ENCODE measurements at places on chromosomes 1 and 21.
A peak's percentile ranks its signal among the peaks of the same experiment; 100 is the strongest.

DNA sequence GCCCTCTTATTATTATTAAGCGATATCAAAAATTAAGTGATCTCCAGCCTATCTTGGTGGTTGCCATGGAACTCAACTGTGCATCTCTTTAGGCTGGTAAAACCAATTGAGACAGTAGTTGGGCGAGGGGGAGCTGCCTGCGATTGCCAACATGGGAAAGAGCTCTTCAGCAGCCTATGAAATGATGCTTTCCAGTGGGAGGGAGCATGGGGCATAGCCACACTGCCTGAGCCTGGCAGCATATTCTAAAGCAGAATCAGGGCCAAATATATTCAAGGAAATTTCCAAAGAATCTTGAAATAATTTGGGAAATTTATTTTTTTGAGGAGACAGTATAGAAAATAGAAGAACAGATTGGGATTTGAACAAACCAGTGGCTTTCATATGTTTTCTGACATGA lies 126.9 kb upstream of the DNAH14 start:
- ATAC-seq: no peak

DNA sequence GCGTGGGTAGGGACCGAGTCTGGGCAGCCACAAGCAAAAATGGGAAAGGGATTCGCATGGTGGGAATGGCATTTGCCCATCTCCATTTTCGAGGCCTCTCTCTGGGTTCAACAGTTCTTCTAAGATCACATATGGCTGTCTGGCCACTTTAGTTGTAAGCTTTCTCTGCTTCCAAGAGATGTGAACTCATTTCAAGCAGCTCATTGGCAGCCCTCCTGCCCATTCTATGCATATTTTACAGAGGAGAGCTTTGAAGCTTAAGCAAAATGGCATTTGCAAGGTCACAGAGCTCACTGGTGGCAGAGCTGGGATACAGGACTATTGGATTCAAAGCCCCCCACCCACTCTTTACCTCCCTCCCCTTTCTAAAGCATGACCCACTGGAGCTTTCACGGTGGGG lies 93.7 kb downstream of the HHIPL2 start:
- ATAC-seq: no peak

DNA sequence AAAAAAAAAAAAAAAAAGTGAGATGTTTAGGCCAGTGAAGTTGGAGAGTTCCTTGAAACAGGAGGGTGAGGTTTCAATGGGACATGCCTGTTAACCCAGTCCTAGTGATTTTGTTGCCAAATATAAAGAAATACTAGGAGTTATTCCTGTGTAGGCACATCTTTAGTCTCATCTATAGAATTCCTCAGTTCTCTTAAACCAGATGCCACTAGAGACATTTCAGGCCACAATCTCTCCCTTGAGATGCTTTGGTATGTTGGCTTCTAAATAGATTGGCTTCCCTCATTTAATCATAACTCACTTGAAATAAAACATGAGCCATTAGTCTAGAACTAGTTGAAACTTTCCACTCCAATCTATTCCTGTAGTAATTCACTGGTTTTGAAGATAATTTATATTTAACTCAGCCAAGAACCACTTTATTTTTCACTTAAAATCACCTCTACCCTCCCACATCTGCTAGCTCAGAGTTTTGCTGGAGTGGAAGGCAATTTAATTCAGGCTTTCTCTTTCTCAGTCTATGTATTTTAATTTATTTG lies 29.8 kb downstream of the GPR137B start:
- ATAC-seq: no peak

DNA sequence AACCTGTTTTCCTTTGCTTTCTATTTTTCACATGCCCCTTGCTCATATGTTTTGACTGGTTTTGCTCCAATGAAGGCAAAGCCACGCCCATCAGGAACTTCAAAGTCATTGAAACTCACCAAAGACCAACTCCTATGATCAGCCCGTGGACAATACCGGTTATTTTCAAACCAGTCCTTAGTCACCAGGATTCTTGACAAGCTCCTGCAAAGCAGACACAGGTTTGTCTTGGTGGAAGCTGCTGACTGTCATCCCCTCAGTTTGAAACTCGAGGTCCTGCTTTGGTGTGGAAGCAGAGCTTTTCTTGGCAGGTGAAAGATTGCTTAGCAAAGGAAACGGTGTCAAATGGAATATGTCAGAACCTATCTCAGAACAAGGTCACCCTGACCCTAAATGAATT lies 384.7 kb upstream of the CXADR start:
- ATAC-seq: no peak

DNA sequence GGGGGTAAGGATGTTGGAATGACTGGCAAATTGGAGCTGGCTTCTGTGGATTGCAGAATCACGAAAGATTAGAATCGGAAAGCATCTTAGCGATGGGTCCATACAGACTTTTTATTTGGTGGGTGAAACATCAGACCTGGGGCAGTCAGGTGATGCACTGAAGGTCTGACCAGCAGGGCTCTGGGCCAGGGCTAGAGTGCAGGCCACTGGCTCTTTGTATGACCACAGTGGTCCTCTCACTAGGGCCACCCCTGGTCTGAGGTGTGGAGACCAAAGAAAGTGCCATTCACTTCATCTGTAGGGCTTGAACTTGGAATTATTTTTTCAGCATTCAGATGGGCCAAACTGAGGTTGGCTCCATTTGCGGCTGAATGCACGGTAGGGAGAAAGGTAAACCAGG lies 306.4 kb downstream of the RPS6KC1 start:
- ATAC-seq: no peak

DNA sequence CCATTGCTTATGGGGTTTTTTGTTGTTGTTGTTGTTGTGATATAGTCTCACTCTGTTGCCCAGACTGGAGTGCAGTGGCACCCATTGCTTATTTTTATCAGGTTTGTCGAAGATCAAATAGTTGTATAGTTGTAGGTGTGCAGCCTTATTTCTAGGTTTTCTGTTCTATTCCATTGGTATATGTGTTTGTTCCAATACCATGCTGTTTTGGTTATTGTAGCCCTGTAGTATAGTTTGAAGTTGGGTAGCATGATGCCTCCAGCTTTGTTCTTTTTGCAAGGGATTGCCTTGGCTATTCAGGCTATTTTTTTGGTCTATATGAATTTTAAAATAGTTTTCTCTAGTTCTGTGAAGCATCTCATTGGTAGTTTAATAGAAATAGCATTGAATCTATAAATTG lies 11.6 kb downstream of the ZNF678 start:
- no peak for ATAC-seq

DNA sequence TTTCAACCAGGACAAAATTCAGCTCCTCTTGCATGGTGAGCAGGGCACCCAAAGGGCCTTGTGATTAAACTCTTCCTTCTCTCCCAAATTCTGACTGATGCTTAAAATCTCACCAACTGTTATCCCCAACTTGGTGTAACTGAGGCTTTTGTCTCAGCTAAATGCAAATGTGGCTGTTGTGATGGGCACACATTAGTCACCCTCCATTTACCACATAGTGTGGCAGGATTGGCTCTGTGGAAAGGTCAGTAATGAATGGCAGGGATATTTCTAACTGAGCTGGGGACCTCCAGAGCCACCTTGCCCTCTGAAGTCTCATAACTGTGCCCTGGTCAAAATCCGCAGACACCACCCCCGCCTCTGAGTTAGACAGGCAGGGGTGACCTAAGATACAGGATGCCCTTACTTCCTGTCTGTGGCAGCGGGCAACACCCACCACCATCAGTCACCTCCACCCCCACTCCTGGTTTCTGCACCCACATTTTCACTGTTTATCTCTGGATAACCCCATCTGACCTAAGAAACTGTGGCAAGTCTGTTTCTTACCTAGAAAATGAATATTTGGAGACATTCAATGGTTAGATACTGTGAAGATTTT lies 25.4 kb upstream of the RGS16 start:
- no peak for ATAC-seq

- ATAC-seq: no peak
Measured at GRCh38 chr1:52145137-52145536, 3.2 kb downstream of the ZFYVE9 start.

DNA sequence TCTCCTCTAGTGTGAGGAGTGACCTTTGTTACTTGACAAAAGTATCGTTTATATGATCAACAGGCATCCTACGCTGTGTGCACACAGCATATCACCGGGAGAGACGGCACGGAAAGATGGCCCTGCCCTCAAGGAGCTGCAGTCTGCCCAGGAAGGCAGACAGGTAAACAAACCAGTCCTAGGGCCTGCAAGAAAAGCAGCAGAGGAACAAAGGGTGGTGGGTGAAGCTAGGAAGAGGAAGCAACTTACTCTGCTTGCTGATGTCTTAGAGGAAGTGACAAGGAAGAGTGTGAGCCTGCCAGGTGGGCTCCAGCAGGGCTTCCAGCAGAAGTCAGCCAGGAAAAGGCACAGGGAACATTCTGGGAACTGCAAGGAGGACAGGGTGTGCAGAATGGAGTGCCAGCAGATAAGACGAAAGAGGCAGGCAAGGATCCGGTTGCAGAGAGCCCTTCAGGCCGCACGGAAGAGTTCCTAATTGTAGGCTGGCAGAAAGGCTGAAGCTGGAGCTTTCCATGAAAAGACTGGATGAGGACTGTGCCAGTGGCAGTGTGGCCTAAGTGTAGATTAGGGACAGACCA lies 106.7 kb downstream of the SLC45A1 start:
- peak; percentile 19 for ATAC-seq

GRCh38 chr1:203558064-203558760 lies 64.3 kb downstream of the OPTC start:
- ATAC-seq: peak; percentile 89

Data from gastroesophageal sphincter (tissue), 4 donors.